ENCODE measurements at places on chromosomes 7 and 10. TPM values are rescaled to one million over a fixed set of nuclear protein-coding genes. Genes with fewer than 3 reads are reported as not detected.

Gene STEAP1B
- total RNA-seq: 1.1 TPM

Gene FLNC
- total RNA-seq: 0.14 TPM

DNA sequence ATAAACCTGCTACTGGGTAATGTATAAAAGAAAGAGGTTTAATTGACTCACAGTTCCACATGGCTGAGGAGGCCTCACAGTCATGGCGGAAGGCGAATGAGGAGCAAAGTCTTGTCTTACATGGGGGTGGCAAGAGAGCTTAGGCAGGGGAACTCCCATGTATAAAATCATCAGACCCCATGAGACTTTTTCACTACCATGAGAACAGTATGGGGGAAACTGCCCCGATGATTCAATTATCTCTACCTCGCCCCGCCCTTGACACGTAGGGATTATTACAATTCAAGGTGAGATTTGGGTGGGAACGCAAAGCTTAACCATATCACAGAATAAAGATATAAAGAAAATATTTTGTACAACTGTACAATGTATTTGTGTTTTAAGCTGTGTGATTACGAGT is 39.4 kb upstream of the PLCE1 start:
- DNase-seq: no peak

GRCh38 chr7:91250706-91251105 is 13.5 kb upstream of the FZD1 start:
- DNase-seq: no peak

GRCh38 chr10:101903827-101904550 is 60.4 kb upstream of the KCNIP2 start:
- no peak for DNase-seq

- no peak for DNase-seq
These were observed 1067.5 kb upstream of the C7orf33 start for GRCh38 chr7:147523056-147523455.

GRCh38 chr7:22791204-22792158 is 31.2 kb downstream of the TOMM7 start:
- DNase-seq: peak; percentile 42

- peak; percentile 17 for DNase-seq
These were observed 556.2 kb downstream of the LRMDA start for GRCh38 chr10:75987616-75988015.

DNA sequence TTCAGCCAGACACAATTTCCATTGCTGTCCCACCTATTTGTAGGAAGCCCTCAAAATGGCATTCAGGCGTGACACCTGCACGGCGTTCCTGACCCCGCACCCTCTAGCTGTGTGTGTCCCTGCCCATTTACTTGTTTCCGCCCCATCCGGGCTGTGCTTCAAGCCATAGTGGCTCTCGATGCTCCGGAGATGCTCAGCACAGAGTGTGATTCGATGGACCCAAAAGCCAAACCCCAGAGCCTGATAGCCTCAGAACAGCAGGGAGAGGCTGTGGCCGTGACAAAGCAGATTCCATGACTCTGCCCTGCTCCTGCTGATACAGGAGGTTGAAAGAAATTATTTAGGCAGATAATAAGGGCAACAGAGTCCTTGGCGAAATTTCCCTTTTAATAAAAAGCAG is 13.4 kb downstream of the BUD31 start:
- DNase-seq: no peak

GRCh38 chr10:7372504-7372903 is 38.3 kb downstream of the SFMBT2 start:
- DNase-seq: no peak

DNA sequence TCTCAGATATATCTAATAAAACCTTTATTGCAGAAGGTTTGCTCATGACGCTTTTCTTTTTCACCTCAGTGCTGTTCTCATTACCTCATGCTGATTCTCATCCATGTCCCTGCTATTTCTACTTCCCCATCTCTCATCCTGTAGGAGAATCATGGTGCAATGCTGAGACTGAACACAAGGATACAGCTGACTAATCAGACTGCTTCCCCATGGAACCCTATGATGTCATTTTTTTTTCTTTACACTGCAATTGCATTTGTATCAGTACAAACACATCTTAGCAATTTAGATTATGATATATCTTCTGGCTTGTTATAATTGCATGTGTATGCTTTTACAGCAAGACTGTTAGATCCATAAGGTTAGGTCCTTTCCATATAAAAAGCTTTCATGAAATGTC is 93.7 kb downstream of the SEMA3A start:
- DNase-seq: peak; percentile 73

- DNase-seq: no peak
These were observed 391.9 kb upstream of the NPVF start for GRCh38 chr7:25619963-25620799.
